ENCODE measurements at places on chromosomes 2 and 18. TPM values are rescaled to one million over a fixed set of nuclear protein-coding genes. Genes with fewer than 3 reads are reported as not detected.

DNA sequence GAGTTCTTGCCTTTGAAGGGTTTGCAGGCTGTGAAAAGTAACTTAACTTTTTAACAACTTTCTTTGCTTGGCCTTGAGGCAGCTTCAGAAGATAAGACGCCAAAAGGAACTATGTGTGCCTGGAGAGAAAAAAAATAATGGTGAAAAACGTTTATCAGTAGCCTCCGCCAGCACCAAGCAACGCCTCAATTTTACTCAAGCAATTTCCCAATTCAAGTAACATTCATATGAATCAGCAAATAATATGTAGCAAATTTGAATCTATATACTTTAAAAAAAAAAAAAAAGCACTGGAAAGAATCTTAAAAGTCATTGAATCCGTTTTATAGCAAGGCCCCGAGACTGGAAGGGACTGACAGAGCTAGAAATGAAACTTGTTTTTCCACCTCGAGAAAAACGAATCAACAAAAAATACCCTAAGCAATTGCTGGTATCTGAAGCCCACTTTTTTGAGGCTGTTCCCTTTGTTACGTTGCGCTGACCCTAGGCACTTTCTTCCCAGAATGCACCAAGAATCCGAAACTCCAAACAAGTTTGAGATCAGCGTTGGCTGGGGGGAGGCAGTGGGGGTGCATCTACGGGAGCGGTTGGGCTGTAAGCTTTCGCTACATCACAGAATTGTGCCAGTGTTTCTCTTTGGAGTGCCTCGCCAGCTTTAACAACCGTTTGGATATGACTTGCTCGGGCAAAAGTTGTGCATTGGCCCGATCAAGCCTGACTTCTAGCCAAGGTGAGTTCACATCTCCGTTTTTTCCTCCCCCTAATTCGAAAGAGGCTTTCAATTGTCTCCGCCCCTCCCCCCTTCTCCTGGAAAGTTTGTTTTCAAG, 2.7 kb upstream of the TGIF1 start:
- no peak for DNase-seq

DNA sequence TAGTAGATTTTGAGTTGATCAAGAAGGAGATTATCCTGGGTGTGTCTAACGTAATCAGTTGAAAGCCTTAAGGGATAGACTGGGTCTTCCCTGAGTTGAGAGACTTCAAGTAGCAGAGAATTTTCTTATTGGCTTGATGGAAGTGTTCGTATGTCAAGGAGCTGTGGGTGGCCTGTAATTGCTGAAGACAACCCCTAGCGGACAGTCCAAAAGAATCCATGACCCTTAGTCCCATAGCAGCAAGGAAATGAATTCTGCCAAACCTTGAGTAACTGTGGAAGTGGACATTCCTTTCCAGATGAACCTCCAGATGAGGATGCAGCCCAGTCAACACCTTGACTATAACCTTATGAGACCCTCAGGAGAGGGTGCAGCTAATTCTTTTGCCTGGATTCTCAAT, 786.3 kb downstream of the SOCS6 start:
- no peak for DNase-seq

- peak; percentile 10 for DNase-seq
Observed at GRCh38 chr2:181988154-181988924, 2.7 kb downstream of the PPP1R1C start.

IFIH1 gene
- total RNA-seq, result not detected

- DNase-seq, result no peak
Observed at GRCh38 chr2:17104454-17104853, 413.8 kb downstream of the RAD51AP2 start.

GRCh38 chr18:45608400-45608799, 6.9 kb upstream of the SLC14A2 start:
- DNase-seq, result no peak

- DNase-seq, result no peak
Observed at GRCh38 chr2:21392649-21393048, 268.9 kb downstream of the TDRD15 start.

Data from G401 (cell line).